Gastroesophageal sphincter (tissue), 4 donors: ENCODE measurements at places on chromosomes 1 and 21.
A peak's percentile ranks its signal among the peaks of the same experiment; 100 is the strongest.

GRCh38 chr1:246934765-246935164, 3.0 kb upstream of the AHCTF1 start:
- ATAC-seq: no peak

DNA sequence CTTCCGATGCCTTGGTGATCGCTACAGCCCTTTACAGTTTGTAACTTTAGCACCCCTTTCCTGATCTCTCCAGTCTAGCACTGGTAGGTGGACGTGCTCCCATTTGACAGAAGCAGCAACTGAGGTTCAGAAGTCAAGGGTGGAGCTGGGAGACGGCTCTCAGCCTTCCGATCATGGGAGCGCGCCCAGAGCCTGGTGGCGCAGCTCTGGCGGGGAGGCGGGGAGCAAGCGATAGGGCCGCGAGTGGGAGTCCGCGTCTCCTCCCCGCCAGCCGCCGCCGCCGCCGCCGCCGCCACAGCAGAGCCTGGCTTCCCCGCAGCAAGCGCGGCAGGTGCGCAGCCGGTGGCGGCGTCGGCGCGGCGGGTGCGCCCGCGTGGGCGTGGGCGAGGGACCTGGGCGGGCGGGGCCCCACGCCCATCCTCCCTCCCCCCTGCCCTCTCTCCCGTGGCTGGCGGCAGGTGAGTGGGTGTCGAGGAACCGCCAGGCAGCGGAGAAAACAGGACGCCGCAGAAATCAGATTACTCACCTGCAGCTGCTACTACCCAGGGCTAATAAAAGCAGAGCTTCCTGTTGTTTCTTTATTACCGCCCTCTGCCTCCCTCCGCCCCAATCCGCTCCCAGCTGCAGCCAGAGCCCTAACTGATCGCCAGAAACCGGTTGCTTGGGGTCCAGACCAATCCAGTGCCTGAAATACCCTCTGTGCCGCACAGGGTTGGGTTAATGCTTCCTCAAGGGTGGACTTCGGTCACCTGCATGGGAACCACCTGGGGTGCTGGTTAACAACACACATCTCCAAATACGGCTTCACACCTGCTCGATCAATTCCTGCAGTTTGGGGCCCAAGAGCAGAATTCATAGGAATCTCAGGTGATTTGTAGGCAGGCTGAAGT, 60.2 kb upstream of the ID3 start:
- ATAC-seq: peak; percentile 68

GRCh38 chr1:31054349-31054748, 11.2 kb downstream of the PUM1 start:
- no peak for ATAC-seq

DNA sequence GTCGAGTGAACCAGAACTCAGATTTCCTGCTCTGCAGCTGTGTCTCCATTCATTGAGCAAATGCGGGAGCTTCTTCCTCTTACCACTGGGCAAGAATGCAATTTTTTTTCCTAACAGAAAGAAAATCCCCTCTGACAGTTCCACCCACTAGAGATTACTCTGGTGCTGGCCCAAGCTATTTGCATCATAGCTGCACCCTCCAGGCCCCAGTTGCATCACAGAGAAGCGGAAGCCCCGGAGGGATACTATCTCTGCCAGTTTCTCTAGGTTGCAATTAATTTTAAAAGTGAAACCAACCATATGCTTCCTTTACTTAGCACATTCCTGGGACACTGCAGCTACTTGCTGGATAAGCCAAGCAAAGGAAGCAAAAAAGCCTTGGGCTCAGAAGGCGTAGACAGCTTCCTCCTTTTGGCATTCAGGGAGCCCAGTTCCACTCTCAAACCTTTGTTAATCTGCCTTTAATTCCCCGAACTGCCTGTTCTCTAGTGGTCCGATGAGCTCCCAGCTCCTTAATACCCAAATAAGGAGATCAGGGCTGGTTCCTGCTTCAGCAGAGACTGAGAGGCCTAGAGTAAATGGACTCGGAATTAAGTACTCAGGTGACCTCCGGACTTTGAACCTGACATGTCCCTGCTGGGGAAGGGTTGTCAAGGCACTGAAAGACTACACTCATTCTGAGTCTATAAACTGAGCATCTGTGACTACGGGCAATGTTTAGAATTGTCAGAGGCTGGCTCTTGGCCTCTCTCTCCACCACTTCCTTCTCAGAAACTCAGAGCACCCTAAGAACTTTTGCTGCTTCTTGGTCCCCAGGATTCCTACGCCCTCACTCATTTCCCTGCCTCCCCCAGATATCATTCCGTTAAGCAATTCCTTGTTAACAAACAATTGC, 72.5 kb upstream of the TNFSF18 start:
- peak; percentile 94 for ATAC-seq

GRCh38 chr21:41086569-41086968, 81.4 kb upstream of the BACE2 start:
- no peak for ATAC-seq

GRCh38 chr1:93349231-93350135, 3.8 kb downstream of the DR1 start:
- ATAC-seq: no peak

DNA sequence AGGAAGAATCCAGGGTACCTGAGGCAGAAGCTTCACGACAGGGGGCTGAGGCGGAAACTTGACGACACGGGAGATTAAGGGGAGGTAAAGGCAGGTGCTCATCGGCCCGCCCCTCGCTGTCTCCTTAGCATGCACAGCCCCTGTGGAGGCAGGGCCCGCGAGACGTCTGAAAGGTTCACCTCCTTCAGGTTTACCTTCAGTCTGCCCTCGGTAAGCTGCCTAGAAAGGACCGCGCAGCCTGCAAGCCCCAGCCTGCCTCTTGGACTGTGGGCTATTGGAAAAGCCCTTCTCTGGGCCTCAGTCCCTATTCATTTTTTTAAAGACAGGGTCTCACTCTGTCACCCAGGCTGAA, 28.5 kb downstream of the KNCN start:
- no peak for ATAC-seq

- no peak for ATAC-seq
These were observed 80.4 kb upstream of the COL6A1 start for GRCh38 chr21:45901061-45901690.

DNA sequence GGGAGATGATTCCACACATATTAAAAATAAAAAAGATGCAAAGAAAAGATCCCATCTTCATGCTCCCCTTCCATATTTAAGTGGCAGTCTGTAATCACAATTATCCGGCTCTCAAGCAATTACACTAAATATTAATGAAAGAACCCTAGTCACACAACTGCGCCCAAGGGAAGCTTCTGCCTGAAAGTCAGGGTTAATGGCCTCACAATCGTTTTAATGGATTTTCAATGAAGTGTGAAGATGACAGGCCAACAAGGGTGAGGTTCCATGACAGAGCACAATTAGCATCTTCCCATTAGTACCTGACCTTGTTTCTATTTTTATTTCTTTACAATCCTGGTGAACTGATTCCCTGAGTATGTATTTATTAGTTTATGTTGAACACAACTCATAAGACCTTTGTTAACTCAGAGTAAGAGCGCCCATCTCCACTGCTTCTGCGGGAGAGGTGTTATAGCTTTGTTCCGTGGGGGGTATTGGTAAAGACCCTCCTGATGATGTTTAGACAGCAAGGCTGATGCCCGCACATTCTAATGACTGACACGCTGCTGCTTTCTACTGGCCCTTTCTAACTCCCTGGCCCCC, 80.9 kb downstream of the IER5 start:
- no peak for ATAC-seq

DNA sequence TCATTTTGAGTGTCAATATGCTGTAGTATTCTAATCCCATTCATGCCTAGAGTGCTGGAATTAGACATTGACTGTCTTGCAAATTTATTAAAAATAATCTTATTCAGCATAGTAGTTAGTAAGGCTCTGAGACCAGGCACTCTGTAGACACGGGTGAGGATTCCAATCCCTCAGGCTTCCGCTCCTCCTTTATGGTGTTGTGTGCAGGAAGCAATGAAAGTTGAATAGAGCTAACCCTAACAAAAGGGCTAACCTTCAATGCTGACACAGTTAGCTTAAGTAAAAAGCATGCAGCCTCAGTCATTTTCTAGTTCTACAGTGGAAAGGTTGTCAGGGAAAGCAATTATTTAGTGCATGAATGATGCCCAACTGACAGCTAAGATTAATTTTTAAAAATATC, 199.6 kb upstream of the SGIP1 start:
- ATAC-seq: no peak

GRCh38 chr1:242055749-242056320, 56.9 kb upstream of the MAP1LC3C start:
- no peak for ATAC-seq

- ATAC-seq: no peak
These were observed 258.3 kb upstream of the NEGR1 start for GRCh38 chr1:72540674-72541073.

DNA sequence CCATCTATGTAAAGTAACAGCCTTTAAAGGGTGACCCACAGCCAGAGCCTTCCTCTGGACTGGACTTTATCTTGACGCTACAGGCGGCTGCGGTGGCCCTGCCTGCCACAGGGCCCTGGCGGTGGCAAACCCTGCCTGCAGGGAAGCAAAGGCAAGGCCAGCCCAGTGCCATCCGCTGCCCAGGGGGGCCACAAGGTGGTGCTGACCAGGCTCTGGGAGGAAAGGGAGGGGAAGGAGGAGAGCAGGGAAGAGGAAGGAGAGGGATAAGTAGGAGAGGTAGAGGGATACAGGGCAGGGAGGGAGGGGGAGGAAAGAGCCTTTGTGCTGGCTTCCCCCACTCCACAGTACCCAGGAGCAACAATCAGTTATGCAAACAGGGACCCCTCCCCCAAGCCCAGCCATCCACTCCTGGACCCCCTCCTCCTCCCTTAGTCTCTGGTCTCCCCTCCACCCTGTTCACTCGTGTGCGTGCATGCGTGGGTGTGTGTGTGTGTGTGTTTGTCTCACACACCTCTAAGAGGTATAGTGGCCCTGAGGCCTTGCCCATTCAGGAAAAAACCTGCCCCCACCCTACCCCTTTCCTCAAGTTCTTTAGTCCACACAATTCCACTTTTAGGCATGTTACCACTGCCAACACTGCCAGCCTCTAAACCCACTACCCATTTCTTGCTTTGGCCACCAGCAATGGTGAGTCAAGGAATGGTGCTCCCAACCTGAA, 30.3 kb downstream of the SSBP3 start:
- ATAC-seq: no peak

- ATAC-seq: no peak
These were observed 57.4 kb downstream of the UCK2 start for GRCh38 chr1:165884690-165885304.

DNA sequence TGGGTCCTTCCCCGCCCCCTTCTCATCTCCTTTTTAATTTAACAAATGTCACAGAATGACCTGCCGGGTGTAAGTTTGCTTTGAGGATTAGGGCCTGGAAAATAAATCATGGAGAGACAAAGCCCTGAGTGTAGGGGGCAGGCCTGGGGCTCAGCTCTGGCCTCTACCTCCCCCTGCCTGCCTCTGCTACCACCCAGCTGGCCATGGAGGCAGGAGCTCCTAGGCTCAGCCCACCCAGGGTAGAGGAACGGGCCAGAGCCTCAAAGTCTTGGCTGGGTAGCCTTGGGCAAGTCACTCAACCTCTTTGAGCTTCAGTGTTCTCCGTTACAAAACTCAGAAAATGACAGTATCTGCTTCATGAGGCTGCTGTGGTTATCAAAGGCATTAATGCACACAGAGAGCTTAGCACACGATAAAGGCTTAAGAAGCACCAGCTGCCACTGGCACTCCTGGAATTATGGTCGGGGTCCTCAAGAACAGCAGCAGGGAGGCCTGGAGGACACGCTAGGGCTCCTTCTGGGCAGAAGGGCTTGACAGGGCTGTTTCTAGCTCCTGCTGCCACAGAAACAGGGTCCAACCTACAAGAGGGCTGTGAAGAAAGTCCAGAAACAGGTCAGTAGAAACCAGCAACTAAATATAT, 39.0 kb downstream of the LRP8 start:
- no peak for ATAC-seq

GRCh38 chr1:63690966-63691700, 82.7 kb upstream of the ROR1 start:
- ATAC-seq: no peak

DNA sequence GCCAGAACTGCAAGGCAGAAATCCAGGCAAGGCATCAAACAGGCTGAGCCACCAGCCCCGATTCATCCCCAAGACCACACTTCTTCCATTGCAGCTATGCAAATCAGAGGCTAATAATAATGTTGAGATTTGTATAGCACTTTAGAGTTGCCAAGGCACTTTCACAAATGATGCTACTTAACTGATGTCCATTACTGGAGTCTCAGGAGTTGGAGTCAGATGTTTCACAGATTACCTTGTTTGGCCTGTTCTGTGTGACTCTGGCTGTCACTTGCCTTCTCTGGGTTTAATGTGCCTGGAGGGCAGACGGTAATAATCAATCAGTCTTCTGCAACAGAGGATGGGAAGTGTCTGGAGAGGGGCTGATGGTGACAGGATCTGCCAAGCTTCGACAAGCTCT, 40.8 kb upstream of the MPZL1 start:
- no peak for ATAC-seq

DNA sequence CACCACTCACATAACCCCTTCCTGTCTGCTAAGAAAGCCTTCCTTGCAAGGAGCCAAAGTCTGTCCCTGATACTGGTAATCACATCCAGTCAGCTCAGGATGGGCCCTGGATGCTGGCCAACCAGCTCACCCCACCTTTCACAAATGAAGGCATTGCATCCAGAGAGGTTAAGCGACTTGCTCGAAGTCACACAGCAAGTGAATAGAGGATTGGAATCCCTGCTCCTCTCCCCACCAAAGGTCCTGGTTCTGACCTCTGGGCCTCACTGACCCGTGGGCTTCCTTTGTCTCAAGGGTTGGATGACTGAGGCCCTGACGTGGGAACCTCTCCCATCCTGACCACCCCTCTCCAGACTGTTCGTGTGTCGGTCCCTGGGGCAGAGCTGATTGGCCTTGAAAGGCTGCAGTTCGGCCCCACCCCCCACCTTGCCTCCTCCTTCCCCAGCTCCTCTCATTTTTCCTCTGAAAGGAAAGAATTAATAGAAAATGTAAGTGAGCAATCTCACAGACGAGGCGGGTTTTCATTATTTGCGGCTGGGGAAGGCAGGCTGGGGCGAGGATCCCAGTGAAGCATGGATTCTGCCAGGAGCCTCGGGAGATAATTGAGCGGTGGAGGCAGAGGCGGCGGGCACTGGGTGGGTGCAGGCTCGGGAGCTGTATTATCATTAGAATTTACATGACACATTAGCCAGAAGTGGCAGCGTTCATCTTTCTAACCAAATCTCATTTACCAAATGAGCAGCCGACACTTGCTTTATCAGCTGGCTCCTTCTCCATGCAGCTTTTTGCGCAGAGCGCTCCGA, 101.5 kb upstream of the CSF3R start:
- ATAC-seq: no peak

DNA sequence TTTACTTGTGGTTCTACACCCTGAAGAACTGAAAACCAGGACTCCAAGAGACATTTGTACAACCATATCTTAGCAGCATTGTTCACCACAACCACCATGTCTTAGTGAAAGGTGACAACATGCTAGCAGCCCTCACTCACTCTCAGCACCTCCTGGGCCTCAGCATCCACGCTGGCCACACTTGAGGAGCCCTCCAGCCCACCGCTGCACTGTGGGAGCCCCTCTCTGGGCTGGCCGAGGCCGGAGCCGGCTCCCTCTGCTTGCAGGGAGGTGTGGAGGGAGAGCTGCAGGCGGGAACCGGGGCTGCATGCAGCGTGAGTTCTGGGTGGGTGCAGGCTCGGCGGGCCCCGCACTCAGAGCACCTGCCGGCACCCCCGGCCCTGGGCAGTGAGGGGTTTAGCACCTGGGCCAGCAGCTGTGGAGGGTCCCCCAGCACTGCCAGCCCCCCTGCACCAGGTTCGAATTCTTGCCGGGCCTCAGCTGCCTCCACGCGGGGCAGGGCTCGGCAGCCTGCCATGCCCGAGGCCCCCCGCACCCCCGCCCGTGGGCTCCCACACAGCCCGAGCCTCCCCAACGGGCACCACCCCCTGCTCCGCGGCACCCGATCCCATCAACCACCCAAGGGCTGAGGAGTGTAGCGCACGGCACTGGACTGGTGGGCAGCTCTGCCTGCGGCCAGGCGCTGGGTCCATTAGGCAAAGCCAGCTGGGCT, 9.2 kb downstream of the C1orf159 start:
- ATAC-seq: no peak
